ENCODE measurements at places on chromosomes 16 and 17.

DNA sequence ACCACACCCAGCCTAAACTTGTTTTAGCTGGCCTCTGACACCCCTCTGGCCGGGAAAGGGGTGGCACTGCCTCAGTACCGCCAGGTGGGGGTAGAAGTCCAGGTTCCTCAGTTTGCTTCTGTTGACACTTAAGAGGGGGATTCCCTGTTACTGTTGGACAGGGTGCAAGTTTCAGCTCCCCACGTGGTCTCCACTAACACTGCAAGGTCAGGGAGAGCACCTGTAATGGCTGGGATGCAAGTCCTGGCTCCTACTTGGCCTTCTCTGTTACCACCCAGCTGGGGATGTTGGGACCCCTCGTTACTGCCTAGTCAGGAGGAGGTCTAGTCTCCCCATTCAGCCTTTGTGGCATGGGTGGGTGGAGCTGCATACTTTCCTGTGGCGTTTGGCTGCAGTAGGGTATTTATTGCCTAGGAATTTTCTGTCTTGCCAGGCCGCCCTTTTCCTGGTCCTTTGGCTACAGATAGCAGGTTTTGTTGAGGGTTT is 10.6 kb upstream of the MFAP4 start:
- DNase-seq: no peak

DNA sequence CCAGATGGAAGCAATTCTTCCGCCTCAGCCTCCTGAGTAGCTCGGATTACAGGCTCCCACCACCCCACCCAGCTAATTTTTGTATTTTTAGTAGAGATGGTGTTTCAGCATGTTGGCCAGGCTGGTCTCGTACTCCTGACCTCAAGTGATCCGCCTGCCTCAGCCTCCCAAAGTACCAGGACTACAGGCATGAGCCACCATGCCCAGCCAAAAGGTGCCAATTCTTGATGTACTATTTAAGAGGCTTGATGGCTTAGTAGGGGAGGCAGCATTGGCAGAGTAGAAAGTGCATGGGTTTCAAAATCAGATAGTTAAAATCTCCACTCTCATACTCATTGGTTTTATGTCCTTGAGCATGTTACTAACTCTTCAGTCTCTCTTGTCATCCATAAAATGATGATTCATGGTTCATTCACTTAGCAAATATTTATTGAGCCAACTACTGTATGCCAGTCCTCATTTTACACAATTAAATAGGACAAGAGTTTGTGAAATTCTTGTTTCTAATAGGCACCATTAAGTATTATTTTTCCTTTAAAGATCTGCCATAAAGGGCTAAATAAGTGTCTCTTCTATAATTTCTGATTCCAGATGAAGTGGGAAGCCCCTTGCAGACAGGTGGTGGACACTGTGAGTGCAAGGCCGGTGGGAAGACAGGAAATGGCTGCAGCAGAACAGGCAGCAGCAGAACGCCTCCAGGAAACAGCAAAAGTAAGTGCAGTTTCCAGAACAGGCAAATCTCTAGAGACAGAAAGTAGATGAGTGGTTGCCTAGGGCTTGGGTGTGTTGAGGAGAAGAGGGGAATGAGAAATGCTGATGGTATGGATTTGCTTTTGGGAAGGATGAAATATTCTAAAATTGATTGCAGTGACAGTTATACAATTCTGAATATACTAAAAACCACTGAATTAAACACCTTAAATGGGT is 8.2 kb upstream of the RPL27 start:
- no peak for DNase-seq

- DNase-seq: no peak
Measured at GRCh38 chr17:75478508-75478907, 22.1 kb downstream of the TMEM94 start.

- no peak for DNase-seq
Measured at GRCh38 chr17:34465789-34466188, 102.8 kb upstream of the CCL1 start.

GRCh38 chr16:64312980-64313379 is 808.9 kb downstream of the CDH11 start:
- no peak for DNase-seq

GRCh38 chr17:14775731-14776492 is 475.0 kb downstream of the HS3ST3B1 start:
- DNase-seq: no peak

- DNase-seq: no peak
Measured at GRCh38 chr17:66369830-66370229, 67.4 kb downstream of the PRKCA start.

DNA sequence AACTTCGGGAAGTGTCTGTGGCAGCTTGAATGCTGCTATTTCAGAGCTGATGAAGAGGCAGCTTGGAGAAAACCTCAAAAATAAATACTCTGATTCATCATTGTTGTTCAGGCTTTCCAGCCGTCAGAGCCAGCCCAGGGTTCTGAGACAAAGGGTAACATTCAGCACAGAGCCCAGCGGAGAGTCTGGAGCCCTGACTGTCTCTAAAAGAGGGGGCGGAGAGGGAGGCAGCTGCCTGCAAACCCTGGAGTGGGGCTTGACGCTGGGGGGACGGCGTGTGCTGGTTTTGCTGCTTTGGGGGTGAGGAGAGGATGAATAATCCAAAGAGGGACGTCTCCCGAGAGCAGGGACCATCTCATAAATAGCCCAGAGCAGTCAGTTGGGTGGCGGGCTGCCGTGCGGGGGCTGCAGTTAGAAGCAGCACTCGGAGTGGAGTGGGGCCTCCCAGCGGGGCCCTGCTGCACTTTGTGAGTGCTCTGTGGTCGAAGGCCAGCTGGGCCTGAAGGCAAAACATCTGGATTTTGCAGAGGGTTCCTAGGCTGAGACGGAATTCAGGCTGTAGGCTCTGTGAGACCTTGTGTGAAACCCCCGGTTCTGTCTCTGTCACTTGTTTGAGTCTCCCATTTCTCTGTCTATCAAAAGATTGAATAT is 237.8 kb downstream of the PRKCA start:
- DNase-seq: peak; percentile 64

DNA sequence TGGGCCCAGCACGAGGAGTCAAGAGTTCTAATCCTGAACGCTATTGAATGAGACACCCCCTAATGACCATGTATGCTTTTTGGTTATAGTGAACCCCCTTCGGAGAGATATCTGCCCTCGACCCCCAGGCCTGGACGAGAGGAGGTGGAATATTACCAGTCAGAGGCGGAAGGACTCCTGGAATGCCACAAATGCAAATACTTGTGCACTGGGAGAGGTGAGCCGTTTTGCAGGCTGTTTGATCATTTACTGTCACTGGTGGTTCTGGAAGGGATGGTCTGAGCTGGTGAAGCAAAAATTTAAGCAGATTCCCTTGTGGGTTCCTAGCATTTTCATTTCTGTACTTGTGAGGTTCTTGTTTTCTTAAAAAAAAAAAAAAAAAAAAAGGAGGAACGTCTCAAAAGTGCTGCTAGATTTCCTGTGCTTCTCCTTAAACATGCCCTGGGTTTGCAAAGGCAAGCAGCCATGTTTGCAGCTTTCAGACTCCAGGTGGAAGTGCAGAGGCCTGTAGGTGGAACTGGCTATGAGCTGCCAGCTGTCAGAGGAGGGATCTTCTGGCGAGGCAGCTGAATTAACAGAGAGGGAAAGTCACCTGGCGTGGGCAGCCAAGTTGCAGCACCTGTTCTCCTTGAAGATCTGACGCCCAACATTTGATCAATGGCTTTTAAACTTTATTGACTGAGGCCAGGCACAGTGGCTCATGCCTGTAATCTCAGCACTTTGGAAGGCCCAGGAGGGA is 3.5 kb downstream of the MARVELD3 start:
- no peak for DNase-seq

GRCh38 chr17:41153856-41154255 is 4.2 kb upstream of the KRTAP4-5 start:
- DNase-seq: no peak

DNA sequence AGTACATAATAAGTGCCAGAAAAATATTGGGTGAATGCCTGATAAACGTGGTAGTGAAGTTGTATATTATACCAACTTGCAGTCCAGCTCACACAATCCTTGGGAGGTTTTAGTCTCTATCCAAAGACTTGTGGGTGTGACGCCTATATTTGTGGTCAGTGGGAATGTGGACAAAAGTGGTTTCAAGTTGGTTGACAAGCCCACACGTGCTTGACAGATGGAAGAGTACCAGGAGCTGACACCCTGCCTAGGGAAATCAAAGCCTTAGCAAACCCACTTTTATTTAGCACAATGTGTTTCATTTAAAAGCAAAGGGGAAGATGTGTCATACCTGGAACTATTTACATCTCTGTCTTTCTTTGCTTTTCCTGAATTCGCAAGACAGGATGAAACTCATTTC is 79.0 kb downstream of the CA10 start:
- DNase-seq: no peak

GRCh38 chr17:47889734-47890529 is 6.1 kb upstream of the SP2 start:
- peak; percentile 82 for DNase-seq

DNA sequence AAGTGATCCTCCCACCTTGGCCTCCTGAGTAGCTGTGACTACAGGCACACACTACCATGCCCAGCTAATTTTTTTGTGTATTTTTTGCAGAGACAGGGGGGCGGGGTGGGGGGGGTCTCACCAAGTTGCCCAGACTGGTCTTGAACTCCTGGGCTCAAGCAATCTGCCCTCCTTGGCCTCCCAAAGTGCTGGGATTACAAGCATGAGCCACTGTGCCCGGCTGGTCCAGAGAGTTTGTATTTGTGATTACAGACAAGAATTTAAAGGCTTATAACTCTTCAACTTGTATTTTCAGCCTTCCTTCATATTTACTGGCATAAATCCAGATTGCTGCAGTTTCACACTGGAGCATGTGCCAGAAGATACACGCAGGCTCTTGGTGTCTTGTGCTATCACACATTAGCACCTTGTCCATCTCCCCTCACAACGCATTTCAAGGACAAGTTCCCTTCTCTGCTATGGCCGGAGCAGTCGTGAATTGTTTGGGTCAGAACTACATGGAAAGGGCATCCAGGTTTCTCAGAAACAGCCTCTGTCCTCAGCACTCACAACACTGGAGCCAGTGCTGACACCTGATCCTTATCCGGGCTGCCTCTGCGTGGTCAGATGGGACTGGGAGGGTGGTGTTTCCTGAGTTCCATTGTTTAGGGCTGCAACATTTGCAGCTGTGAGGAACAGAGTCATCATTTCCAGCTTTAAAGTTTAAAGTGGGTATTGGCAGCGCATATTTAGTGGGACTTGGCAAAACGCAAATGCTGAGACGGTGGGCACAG is 28.1 kb downstream of the WSCD1 start:
- peak; percentile 81 for DNase-seq

GRCh38 chr17:42167807-42168206 is 13.0 kb upstream of the RAB5C start:
- DNase-seq: no peak

GRCh38 chr17:21291357-21291756 is 6.8 kb downstream of the MAP2K3 start:
- no peak for DNase-seq

- no peak for DNase-seq
Measured at GRCh38 chr16:87556941-87557459, 45.3 kb upstream of the JPH3 start.

GRCh38 chr17:48023400-48024148 is 14.0 kb downstream of the COPZ2 start:
- peak; percentile 85 for DNase-seq

- DNase-seq: peak; percentile 66
Measured at GRCh38 chr16:69709456-69710084, 16.8 kb downstream of the NQO1 start.

DNA sequence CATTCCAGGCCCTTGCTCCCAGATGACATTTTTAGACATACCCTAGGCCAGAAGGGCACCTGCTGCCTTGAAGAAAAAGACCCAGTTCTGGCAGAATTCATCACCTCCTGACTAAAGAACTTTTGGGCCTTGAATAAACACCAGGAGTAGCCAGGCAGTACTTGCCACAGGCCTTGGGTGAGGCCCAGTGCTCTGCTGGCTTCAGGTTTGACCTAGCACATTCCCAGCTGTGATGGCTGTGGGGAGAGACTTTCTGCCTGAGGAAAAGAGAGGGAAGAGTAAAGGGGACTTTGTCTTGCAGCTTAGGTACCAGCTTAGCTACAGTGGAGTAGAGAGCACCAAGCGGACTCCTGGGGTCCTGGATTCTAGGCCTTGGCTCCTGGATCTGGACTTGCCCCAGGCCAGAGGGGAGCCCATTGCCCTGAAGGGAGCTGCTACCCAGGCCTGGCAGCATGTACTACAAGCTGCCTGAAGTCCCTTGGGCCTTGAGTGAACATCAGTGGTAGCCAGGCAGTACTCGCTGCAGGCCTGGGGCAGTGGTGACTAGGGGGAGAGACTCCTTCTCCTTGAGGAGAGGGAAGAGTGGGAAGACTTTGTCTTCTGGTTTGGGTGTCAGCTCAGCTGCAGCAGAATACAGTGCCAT is 44.3 kb downstream of the ABCA8 start:
- no peak for DNase-seq

DNA sequence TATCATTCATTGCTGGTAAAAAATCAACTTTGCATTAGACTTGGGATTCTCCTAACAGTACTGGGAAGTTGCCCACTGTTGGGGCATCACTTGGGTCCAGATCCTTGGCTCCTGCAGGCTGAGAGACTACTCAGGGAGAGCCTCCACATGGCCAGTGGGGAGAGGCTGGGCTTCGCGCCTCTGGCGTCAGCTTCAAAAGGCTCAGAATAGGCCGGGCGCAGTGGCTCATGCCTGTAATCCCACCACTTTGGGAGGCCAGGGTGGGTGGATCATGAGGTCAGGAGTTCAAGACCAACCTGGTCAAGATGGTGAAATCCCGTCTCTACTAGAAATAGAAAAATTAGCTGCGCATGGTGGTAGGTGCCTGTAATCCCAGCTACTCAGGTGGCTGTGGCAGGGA is 3.4 kb upstream of the CSHL1 start:
- no peak for DNase-seq

GRCh38 chr16:82631701-82632685 is 5.2 kb downstream of the CDH13 start:
- peak; percentile 43 for DNase-seq

- DNase-seq: no peak
Measured at GRCh38 chr17:82202981-82203380, 9.7 kb downstream of the CCDC57 start.

GRCh38 chr16:12459391-12460063 is 344.2 kb downstream of the CPPED1 start:
- no peak for DNase-seq

DNA sequence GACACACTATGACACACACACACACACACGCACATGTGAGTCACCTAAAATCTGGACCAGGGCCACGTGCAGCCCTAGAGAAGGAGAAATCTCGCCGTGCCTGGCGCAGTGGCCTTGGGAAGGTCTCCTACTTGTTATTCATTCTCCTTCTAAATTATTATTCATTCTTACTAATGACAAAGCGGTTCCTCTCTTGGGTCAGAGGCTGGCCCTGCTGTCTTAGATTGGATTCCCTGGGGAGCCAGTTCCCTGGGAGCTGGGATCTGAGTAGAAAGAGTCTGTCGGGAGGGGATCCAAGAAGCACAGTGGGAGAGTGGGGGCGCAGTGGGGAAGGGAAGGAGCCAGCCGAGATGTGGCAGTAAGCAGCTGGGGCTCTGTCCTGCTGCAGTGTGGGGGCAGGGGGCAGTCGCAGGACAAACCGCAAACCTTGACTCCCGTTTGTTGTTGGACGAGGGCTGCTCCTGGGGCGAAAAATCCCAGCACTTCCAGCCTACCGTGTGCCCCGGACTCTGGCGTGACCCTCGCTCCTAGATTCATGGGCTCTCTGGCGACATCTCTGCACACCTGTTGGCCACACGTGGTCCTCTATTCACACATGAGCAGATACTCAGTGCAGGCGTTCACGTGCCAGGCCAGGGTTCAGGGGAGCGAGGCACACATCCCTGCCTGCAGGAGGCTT is 18.7 kb upstream of the JPH3 start:
- no peak for DNase-seq

GRCh38 chr17:3978421-3979289 is 14.4 kb upstream of the ATP2A3 start:
- DNase-seq: no peak
